ENCODE measurements at places on chromosomes 7 and 10.

GRCh38 chr7:81190997-81191768, 272.3 kb upstream of the SEMA3C start:
- no peak for DNase-seq

DNA sequence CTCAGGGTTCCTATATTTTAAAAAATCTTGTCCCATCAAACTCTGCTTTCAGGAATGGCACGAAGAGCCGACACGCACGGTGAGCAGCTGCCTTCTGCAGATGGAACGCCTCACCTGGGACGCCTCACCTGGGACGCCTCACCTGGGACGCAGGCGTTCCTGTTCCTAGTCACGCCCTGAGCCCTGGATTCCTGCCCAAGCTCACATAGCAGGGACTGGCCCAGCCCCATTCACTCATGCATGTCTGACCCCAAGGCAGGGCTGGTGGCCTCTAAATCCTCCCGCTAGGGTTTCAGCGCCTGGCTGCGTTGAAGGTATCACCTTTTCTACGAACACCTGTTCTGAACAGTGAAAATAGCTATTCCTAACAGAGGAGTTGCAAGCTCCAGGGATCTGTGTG, 49.8 kb downstream of the CARD11 start:
- DNase-seq: no peak

DNA sequence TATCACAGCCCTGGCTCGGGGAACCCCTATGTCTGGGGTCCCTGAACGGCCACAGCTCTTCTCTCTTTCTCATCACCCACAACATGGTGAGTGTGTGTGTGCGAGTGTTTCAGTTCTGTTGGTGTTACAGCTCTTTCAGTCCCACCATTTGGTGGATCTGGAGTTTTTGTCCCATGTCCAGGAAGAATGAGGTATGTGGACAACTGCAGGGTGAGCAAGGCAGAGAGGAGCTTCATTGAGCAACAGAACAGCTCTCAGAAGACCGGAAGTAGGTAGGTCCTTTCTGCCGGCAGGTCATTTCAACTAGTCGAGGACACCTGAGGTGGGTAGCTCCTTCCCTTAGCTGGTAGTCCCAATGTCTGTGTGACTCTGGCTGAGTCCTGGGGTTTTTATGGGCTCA, 9.5 kb downstream of the PAX4 start:
- no peak for DNase-seq

DNA sequence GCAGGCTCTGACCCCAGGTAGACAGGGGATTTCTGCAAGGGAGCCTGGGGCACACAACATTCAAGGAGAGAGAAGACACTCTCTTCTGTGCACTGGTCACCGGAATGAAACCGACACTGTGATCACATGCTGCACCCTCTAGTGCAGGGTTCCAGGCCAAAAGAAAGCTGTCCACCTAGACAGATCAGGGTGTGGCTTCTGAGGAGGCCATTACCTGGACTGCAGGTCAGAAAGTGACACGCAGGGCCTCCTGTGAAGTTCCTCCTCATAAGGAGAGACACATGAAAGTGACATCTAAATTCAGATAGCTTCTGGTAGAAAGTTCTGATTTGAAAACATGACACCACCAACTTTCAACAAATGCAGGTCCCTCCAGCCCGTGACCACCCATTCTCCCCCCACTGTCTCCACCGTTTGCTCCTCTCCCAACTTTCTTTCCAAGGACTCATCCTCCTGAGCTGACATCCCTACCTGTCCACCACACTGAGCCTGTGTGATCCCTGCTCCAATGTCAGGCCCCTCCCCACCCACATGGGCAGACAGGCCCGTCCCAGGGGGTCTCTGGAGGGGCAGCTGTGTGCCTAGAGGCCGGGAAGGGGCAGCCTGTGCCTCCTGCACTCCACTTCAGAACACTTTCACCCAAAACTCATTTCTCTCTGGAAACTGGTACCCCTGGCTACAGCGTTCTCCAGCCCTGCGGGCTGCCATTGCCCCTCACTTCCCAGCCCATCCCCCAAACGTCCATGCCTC, 198.0 kb downstream of the TNS3 start:
- DNase-seq: no peak

- DNase-seq: no peak
Observed at GRCh38 chr7:75985518-75986146, 8.8 kb downstream of the TMEM120A start.

DNA sequence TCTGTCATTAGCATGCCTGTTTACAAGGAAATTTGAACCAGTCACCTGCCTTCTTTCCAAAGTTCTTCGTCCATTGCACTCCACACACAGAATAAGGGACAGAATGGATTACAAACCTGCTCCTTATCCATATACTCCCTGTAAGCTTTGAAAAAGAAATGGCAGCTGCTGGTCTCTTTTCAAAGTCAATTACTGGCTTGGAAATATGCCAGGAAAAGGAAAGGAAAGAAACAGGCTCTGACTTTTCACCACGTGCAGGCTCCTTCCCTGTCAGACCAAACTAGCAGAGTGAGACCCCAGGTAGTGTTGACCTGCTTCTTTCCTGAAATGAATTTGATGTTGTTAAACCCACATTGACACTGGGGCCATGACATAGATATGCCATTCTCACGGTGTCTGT, 84.5 kb downstream of the LHFPL3 start:
- DNase-seq: no peak

- no peak for DNase-seq
Observed at GRCh38 chr7:36949711-36950600, 225.7 kb upstream of the AOAH start.

DNA sequence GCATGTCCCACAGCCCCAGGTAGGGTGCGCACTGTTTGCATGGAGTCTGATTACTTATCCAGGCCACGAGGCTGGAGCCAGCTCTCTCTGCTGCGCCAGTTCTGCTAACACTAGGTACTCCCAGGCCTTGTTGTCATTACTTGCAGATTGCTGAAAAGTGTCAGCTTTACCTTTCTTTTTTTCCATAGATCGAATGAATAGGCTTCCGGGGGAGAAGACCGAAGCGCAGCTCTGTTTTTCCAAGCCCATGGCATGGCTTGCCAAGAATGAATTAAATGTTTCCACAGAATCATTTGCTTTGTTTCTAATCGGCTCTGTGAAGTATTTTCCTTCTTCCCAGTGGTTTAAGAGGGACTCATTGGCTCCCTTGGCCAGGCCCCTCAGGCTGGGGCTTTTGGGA, 285.8 kb downstream of the BMPER start:
- no peak for DNase-seq

GRCh38 chr7:74398426-74398825, 55.3 kb upstream of the GTF2IRD1 start:
- no peak for DNase-seq

DNA sequence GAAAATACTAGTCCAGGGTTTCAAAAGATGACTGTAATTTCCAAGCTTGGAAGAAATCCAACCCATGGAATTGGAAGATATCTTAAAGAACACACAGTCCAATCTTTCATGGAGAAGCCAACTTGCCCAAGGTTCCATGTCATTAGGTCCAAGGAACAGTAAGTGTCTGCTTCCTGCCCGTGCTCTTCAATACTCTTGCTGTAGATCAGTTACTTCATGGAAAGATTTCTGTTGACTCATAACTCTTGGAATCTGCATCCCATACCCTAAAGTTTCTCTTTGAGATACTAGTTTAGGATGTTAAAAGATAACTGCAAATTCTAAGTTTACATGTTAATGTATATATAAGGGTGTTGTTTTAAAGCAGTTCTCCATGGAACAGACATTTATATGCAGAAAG, 127.9 kb upstream of the SLC13A1 start:
- no peak for DNase-seq

- DNase-seq: no peak
Observed at GRCh38 chr10:114691442-114691941, 33.4 kb upstream of the ABLIM1 start.

DNA sequence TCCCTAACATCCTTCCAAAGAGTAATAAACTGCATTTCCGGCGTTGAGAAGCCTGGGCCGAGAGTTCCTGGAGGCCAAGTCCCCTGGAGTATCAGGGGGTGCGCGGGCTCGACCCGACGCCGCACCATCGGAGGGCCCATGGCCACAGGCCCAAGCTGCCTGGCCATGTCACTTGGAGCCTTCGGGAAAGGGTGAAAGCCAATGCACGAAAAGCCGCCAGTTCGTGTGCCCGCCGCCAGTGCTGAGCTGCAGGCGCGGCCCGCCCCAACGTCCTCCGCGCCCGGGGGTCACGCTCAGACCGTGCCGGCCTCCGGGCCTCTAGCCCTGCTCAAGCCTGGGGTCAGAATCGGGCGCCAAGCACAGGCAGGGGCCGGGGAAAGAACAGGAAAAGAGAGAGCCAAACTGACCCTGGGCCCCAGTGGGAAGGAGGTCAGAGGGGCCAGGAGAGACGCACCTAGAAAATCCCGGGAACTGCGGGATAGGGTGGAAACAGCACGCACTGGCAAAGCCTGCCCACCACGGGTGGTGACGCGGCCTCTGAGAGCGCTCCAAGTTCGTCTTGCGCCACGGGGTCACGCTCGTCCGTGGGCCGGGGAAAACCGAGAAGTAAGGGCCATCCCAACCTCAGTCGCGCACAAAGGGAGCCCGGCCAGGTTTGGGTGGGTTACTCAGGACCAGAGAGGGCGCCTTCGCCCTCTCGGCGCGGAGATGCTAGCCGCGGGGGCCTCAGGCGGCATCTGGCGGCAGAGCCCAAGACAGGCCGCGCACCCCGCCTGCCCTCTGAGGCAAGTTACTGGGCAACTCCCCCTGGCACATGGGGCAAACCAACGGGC, 4.2 kb upstream of the EBF3 start:
- DNase-seq: no peak

GRCh38 chr7:156793334-156793733, 99.6 kb downstream of the LMBR1 start:
- DNase-seq: no peak

DNA sequence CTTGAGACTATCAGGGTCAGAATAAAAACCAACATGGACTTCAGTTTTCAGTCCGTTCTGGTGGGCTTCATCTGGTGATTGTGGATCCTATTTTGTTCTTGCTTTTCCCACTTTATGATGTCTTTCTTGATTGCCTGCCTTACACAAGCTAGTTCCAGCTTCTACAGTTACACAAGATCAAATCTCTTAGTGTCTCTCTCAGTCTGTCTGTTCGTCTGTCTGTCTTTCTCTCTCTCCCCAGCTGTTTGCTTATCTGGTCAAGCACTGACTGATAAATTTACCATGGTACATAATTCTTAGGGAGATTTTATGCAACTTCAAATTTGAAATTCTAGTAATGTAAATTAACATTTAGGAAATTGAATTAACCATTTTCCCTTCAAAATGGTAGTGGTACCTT, 35.8 kb downstream of the TAX1BP1 start:
- DNase-seq: no peak

DNA sequence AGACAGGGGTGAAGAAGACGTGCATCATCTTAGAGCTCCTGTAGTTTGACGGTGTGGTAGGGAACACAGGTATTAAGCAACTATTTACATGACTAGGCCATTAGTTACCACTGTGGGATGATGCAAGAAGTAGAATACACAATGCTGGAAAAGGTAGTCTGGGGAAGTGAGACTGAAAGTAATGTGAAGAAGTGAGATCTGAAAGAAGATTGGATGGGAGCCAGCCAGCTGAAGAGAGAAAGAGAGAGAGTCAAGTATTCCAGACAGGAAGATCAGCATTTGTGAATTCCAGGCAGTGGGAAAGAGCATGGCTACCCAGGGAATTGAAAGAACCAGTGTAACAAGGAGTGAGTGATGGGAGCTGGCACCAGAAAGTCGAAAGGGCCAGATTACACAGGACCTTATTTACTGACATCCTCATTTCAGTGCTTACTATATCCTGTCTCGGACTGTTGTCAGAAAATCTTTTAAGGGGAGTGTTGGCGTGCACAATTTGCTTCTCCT, 4.0 kb upstream of the CFAP58 start:
- DNase-seq: peak; percentile 12

DNA sequence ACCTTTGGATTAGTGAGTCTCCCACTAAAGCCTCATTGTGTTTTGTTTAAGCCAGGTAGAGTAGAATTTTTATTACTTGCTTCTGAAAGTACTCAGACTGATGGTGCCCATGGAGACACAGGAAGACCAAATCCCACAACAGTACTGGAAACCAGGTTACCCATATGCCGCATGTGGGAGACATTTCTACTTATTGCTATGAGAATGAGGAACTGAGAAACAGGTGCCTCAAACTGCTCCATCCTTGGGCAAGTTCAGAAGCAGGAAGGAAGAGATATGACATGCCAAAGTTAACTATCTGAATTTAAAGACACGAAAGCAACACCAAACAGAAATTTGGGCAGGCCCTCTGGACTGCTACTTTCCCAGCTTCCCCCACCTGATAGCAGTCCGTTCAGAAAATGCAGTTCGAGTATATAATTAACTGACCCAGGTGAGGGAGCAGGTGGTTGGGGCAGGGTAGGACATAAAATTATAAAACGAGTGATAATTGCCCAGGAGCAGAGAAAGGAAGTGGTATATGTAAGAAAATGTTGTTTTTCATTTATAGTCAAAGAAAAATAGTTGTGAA, 382.3 kb upstream of the MTPN start:
- DNase-seq: no peak

- no peak for DNase-seq
Observed at GRCh38 chr10:115845921-115846320, 427.1 kb downstream of the GFRA1 start.

DNA sequence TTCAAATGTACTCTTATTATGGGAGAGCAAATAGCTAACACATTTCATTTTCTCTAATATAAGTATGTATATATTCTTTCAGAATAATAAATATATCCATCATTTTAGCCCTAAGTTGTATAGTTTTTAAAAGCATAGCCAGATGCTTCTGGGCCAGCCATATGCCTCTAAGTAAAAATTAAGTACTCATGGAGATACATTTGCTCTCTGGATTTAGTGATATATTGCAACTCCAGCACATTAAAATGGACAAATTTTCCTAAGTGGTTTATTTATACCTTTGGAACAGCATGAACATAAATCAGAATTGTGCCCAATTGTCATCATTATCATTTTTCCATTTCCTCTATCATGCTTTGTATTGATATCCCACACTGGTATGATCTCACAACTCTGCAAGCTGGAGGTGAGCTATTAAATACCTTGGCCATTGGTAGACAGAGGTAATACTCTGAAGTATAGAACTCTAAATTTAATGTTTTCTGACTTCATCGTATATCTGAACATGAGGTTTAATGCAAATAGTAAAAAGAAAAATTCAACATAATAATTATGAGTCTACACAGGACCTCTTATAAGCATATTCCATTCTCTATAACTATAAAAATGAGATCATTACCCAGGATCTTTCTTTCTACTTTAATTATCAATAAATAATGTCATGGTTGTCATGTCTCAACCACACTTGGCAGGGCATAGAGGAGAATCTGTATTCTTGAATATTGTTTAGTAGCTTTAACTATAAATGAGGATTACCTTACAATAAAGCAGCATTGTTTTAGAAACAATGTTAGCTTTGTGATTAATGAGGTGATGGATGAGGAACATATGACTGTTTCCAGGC, 90.8 kb downstream of the AGMO start:
- DNase-seq: no peak

- DNase-seq: peak; percentile 41
Observed at GRCh38 chr7:43076189-43076605, 36.2 kb upstream of the HECW1 start.

Measured in activated CD4-positive, alpha-beta T cell treated with anti-CD3 and anti-CD28 coated beads for 36 hours (primary cell).